Activated naive CD4-positive, alpha-beta T cell treated with Interleukin-2 at 50 U/mL for 16 hours (primary cell): ENCODE measurements at places on chromosomes 12 and 14.

- DNase-seq: no peak
Observed at GRCh38 chr14:21308132-21308478, 28.2 kb downstream of the RPGRIP1 start.

GRCh38 chr12:51814311-51815088 is 34.0 kb downstream of the FIGNL2 start:
- peak; percentile 72 for DNase-seq

DNA sequence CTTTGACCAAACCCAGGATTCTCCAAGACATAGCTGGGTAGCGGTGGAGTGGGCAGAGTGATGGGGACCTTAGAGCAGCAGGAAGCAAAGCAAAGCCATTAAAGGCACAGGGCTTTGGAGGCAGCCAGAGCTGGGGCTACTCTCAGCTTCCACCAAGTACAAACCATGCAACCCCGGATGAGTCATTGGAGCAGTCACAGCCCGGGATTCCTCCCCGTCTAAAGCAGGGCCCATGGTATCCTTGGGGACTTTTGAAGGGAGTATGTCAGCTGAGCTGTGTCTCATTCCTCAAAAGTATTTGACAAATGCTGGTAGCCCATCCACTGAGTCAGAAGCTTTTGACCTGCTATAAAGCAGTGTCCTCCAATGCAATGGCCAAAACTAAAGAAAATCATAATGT is 9.7 kb upstream of the IFI27 start:
- DNase-seq: no peak

DNA sequence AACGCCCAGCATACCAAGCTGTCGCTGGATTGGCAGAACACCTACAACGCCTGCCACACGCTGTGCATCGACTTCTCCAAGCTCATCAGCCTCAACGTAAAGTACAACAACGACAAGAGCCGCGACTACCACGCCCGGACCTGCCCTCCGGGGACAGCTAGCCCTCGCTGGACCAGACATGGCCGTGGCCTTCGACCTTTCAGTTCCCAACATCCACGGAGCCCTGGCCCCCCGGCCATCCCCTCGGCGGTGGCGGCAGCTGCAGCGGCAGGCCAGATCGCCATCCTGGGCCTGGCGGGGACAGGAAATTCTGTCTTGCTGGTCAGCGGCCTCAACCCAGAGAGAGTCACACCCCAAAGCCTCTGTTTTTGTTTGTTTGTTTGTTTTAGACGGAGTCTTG is 132.6 kb upstream of the FUT8 start:
- no peak for DNase-seq

DNA sequence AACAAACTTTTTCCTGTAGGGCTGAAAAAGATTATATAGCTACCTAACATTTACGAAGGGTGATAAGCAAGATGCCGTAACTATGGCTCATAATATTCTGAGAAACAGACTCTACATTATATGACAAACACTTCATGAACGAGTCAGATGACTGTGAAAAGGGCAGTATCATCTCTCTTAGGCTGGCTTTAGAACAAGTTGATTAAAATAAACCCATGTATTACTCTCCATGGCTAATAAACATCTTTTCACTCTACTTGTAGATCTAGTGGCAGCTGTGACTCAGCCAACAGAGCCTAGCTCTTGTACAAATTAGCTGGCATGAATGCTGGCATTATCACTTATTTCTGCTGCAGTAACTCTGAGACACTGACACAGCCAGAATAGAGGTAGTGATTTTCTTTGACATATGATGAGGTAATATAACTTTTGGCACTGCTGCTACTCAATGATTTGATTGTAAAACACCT is 47.1 kb downstream of the SLC2A13 start:
- DNase-seq: no peak

DNA sequence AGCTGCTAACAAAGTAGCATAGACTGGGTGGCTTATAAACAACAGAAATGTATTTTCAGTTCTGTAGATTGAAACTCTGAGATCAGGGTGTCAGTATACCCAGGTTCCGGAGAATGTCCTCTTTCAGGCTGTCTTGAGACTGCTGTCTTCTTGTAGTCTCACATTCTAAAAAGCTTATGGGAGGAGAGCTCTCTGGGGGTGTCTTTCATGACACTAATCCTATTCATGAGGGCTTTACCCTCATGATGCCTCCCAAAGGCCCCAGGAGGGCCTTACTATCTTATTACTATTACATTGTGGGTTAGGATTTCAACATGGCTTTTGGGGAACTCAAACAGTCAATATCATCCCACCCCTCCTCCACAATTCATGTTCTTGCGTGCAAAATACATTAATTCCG is 94.3 kb downstream of the AEBP2 start:
- no peak for DNase-seq

GRCh38 chr14:104359301-104359968 is 220.1 kb upstream of the C14orf180 start:
- DNase-seq: no peak

DNA sequence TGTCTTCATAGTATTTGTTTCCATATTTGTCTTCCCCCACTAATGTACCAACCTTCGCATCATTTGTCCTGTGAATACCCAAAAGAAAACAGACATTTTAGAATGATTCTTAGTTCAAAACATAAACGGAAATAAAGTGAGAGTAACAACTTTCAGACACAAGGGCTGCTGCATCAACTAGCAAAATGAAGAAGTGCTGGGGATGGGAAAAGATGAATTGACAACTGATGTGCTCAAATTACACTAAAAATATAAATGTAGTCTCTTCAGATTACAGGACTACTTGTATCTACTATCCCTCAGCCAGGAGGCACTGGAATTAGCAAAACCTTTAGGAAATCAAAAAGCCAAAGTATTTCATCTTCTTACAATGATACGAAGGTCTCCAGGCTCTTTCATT is 743 bp downstream of the NDUFA12 start:
- no peak for DNase-seq

DNA sequence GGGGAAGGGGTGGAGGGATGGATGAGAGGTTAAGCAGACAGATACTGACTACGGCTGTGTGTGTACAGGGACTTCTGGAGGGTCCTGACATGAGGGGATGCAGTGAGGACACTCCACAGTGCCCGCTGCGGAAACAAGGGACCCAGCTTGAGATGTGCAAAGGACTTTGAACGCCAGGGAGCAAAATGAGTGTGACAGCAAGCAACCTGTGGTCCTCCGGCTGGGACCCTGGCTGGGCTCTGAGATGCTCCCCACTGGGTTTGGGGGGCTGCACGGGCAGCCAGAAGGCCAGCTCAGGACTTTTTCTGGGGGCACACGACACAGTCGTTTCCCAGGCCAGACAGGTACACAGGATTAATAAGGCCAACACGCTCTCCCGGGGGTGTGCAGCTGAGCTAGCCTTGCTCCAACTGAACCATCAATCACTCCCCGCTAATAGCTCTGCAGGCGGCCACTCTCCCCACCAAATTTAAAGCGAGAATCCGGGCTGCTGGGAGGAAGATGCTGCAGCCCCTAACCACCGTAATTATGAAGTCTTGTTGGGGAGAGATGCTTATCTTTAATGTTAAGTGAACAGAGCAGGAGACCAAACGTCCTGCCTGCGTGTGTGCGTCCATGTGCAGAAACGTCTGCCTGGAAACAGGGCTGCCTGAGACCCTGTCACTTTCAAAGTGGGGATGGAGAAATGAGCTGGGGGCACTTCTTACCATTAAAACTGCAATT is 51.6 kb upstream of the DLK1 start:
- no peak for DNase-seq

DNA sequence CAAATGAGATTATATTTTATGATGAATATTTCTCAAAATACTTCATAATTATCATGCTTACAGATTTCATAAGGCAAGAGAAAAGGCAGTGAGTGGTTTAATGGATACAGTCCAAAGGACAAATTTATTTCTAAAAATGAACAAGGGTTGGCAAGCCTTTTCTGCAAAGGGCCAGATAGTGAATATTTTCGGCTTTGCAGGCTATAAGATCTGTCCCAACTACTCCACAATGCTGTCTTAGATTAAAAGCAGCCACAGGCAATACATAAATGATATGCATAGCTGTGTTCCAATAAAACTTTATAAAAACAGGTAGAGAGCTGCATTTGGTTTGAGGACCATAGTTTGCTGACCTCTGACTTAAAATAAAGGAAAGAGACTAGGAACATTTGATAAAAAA is 42.9 kb upstream of the STK38L start:
- no peak for DNase-seq

DNA sequence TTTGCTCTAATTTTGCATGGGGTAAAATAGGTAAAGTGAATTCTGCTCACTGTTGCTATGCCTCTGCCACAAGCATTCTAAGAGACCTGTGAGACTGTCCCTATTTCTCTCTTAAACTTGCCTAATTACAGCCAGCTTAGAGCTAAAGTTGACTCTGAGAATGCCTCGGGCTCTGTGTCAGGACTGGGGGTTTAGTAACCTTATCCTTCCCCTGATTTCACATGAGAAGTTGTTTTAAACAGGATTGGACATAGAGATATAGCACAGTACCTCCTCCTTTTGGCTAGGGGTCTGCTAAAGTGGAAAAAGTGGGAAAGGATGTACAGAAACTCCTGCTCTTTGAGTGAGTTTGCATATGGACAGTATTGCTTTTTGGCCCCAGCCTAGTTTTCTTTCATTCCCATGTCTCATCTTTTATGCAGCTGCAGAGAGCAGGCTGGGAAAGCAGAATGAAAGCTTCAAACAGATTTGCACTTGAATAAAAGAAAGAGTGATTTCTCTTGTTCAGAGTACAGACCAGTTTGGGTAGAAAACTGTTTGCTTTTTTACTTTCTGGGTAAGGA is 122.0 kb downstream of the RAD51B start:
- DNase-seq: no peak

- no peak for DNase-seq
Observed at GRCh38 chr14:100423317-100424010, 100.3 kb downstream of the SLC25A47 start.

GRCh38 chr12:96063046-96063445 is 27.7 kb upstream of the LTA4H start:
- DNase-seq: no peak

DNA sequence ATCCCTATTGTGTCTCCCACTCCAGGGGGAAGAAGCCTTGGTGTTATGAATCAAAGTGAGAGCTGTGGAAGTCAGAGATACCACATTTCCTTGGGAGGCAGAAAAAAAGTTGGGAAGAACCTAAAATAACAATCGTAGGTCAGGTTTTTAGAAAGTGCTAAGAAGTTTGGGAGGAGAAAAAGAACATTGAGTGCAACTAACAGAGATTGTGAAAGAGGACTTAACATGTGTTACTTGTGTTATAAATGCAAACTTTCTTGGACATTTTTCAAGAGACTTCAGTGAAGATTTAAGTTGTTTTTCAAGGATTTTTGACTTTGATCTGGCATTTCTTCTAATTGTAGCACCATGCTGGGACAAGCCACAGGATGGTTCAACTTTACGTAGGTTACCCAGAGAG is 7.8 kb upstream of the ERP27 start:
- DNase-seq: no peak

DNA sequence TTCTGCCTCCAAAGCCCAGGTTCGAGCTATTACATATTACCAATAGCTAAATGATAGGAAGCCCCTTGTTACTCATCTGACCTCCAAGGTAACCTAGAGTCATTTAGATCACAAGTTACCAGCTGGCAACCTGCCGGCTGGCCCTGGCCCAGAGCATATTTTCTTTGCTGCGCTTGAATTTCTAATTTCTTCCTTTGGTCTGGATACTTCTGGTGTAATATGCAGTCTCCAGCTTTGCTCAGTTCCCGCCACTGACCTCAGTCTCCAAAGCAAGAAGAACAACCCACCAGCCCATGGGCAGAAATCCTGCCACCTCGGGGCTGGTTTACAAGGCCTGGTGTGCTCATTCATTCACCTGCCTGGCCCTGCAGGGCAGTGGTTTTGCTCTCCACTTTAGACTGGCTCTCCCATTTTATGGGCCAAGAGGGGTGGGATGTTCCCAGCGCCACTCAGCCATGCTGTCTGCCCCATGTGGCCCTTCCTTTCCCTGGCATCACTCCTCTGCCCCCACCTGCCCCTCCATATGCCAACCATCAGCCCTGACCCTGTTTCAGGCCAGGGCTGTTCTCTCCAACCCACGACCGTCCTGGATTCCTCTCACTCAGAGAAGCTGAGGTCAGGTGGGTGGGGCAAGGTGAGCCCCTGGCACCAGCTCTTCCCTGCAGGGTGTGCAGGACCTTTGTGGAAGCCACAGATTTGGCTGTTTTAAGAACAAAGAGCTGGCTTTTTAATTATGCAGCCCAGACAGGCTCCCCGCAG is 76.0 kb downstream of the PRIMA1 start:
- DNase-seq: no peak

GRCh38 chr14:68810173-68811153 is 17.6 kb upstream of the ZFP36L1 start:
- no peak for DNase-seq

GRCh38 chr12:113277511-113277910 is 56.2 kb downstream of the TPCN1 start:
- DNase-seq: no peak

DNA sequence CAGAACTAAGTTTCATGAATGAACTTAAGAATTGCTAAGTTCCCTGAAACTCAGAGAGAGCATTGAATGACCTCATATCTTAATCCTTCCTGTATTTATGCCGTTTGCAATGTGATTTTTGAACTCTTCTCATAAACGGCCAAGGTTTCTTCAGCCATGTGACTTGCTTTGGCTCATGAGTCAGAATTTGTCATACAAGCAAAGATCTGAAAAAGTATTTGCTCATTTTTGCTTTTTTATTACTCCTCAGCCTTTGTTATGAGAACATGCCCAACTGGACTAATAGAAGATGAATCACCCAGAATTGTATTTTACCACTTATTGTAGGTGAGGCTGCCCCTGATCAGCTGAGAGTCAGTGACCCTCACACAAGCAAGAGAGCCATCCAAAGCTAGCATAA is 693.8 kb downstream of the BCL11B start:
- DNase-seq: no peak
